ENCODE measurements at places on chromosomes 1 and 21.

DNA sequence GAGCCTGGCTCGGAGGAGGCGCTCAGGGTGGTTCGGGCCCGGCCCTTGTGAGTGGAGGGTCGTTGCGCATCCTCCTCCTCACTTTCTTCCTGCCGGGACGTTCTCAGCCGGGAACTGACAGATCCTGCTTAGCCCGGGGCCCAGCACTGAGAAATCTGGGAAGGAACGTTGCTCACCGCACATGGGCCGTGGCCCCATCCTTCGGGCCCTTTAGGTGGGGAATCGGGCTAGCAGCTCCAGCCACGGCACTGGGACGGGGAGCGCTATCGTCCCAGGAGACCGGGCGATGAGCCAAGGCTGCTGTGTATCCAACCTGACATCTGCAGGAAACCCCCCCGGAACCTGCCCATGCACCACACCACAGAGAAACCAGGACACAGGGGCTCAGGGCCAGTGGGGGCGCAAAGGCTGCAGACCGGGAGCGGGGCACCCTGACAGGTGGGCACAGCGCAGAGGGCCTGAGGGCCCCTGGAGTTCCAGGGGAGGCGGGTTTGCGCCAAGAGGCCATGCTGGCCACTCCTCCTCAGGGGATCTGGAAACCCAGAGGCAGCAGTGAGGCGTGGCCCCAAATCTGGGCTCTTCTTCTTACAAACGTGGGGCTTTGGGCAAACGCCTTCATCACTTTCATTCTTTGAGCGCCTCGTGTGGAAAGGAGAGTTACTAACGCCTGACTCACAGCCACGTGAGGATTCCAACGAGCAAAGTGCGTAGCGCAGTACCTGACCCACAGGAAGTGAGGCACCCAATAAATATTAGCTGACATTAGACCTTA is at the start of gene SH2D5:
Gene SH2D5, minus strand, starts transcription at position 116 of the 772 bp plus-strand sequence. CDS start 4,659 bp downstream, outside the sequence.
- DNase-seq: peak; percentile 97

GRCh38 chr1:235468004-235468403 is 36.2 kb downstream of the B3GALNT2 start:
- no peak for DNase-seq

GRCh38 chr1:9472386-9473031 is 66.8 kb upstream of the SLC25A33 start:
- DNase-seq: no peak

DNA sequence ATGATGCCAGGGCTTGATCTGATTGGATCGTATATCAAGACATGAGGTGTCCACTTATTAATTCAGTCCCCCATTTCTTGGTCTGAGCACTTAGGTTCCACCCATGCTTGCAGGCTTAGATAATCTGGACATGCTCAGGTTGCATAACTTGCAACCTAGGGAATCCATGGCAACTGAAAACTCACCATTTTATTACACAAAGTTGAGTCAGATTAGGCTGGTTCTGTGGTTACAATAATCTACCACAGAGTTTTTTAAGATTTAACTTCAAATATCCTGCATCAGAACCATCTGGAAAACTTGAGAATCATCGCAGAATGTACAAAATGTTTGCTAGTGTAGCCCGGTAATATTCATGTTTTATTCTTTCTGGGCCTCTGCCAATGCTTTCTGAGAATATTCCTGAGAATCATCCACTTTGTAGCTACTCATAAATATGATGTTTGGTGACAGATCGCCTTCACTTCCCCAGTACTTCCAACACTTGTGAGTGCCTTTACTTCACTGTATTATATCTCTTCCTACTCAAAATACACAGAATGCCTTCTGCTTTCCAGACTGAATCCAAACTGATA is 707.2 kb upstream of the ADAMTS5 start:
- DNase-seq: no peak

DNA sequence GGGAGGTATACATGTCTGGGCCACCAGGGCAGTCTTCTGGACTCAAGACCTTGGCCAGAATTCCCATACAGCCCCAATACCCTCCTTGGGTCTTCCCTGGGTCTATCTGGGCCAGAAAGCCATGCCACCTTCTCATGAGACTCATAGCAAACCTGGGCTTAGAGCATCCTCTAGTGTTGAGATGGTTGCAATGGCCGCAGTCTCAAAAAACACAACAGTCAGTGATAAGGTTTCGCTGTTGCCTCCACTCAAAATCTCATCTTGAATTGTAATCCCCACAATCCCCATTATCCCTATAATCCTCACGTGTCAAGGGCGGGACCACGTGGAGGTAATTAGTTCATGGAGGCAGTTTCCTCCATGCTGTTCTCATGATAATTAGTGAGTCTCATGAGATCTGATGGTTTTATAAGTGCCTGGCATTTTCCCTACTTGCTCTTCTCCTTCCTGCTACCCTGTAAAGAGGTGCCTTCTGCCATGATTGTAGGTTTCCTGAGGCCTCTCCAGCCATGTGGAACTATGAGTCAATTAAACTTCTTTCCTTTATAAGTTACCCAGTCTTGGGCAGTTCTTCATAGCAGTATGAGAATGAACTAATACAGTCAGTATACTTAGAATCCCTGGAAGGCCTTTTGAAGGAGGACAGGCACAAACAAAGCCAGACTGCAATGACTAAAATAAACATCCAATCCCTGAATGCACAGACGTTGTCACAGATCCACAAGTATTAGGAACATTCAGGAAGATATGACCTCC is 77.0 kb downstream of the CTH start:
- DNase-seq: no peak

DNA sequence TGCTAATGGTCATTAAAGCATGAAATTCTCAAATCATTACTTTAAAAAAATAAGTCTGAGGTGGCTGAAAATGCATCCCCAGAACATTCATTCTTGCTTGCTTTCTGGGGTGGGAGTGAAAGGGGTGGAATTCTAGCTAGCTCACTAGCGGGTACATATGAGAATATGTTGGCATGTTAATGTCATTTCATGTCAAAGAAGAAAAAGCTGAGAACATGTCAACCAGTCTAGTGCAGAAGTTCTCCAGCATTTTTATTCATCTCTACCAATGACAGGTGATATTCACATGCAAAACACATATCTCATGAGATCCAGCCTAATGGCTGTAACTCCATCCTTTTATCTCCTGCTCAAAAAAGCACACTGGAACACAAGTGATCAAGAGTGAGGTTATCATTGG is 49.1 kb downstream of the ZNHIT6 start:
- no peak for DNase-seq

DNA sequence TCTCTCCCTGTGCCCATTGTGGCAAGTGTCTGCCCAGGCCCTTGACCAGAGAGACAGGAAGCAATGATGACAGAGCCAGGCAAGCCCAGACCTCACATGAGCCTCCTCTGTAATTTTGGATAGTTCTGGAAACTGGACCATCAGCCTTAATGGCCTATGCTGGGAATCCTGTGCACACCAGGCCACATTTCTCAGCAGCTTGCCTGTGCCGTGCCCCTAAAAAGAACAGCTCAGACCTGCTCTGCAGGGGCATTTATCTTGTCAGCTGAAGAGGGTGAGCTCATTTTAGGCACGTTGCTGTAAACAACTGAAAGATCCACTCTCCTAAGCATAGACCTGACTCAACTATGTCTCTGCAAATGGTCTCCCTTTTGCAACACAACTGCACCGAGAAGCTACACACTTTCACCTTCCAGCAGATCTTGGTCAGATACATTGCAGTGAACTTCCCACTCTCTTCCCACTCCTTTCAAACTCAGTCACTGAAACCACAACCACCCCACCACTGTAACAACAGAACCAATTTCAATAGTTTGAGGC is 53.5 kb upstream of the BACH1 start:
- no peak for DNase-seq

DNA sequence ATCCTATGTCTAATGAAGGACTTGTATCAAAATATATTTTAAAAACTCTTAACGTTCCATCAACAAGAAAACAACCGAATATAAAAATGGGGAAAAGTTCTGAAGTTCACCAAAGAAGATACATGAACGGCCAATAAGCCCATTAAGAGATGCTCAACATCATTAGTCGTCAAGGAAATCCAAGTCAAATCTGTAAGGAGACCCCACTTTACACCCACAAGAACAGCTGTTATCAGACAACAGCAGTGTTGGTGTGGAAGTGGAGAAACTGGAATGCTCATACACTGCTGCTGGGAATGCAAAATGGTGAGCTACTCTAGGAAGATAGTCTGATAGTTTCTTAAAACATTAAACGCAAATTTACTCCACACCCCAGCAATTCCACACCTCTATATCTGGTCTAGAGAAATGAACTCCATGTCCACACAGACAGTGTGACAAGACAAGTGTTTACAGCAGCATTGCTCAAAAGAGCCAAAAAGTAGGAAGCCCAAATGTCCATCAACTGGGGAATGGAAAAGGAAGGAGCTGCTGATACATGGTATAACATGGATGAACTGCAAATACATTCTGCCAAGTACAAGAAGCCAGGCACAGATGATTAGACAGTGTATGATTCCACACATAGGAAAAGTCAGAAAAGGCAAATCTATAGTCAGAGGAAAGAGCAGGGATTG is 18.5 kb downstream of the UBE2G2 start:
- DNase-seq: no peak

GRCh38 chr1:48498096-48498791 is 26.2 kb upstream of the SPATA6 start:
- peak; percentile 48 for DNase-seq

DNA sequence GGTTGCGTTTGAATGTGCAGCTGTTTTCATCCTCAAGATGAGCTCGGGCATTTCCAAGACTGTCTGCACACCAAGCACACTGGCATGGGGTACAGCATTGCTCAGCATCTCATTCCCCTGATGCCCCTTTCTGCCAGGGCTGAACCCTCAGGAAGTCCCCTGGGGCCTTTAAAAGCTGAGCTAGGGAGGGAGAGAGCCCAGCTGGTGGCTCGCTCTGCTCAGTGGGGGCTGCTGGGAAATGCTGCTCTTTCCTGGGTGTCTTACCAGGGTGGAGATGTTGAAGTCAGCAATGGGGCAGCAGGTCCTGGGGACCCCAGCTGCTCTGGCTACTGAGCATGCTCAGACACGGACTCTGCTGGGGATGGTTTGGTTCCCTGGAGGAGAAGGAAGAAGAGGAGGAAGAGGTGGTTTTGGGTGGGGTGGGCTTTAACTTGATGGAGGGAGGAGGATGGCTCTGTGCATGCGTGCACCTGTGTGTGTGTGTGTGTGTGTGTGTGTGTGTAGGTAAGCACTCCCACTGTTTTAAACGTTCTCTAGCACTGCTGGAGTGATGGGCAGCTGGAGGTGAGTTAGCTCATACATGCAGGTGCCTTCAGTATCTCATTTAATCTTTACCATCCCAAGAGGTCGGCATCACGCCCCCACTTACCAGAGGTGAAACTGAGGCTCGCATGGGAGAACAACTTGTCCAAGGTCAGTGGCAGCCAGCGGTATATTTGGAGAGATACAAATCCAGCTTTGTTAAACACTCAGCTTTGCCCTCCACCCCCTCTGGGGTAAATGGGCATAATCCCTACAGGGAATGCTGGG is 40.9 kb downstream of the ACTL8 start:
- no peak for DNase-seq

- no peak for DNase-seq
Observed at GRCh38 chr1:109137958-109138357, 24.0 kb downstream of the ELAPOR1 start.

GRCh38 chr1:192225703-192226102 is 67.4 kb downstream of the RGS18 start:
- no peak for DNase-seq

GRCh38 chr1:76038287-76039004 is 36.1 kb upstream of the ST6GALNAC3 start:
- DNase-seq: no peak

DNA sequence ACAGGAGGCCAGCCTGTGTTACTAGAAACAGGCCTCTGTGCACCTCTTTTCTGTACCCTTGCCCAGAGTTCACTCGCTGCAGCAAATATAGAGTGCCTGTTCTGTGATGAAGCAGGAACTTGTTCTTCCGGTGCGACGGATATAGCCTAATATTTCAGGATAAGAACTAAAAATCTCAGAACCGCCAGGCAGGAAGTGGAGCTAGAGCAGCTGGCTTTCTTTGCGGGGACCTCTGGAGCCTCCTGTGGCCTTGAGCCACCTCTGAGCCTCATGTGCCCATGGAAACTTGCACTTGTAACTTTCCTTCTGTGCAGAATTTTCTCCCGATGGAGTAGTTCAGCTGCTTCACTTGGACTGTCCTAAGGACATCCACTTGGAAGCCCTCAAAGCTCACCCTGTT is 44.5 kb upstream of the VAMP3 start:
- DNase-seq: no peak

DNA sequence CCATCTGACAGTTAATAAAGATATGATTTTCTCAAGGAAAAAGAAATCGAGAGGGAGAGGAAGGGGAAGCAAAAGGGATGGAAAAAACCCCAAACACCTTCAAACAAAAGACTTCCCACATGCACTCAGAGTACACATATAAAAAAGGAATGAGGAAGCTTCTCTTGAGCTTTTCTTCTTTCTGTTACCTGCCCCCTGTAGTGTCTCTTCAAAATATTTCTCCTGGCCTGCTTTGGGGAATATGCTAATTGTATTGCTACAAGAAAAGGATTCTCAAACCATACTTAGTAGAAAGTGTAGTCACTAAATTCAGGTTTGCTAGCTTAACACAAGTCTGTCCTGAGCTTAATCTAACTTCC is 58.7 kb downstream of the KIF14 start:
- DNase-seq: no peak

GRCh38 chr1:212162635-212163034 is 122.6 kb upstream of the PPP2R5A start:
- DNase-seq: no peak

DNA sequence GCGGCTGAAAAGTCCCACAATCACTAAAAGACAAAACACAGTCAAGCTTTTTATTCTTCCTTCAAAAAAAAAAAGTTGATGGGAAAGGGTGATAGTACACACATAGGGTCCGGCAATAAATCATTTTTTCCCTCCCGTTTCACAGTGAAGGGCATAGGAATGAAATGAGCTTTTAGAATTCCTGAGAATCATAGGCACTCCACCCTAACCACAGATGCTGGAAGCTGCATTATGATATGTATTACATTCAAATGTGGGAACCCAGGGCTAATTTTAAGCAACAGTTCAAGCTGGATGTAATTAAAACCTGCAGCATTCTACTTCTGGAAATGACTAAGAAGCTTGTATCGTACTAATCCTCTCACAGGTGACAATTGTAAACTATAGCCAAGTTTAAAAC is 75.7 kb upstream of the KCNJ15 start:
- no peak for DNase-seq

All from Caki2 (cell line).